A549 treated with CORT108297 at 1 μM for 4 hours (cell line): ENCODE measurements at places on chromosomes 5 and 9. TPM values are rescaled to one million over a fixed set of nuclear protein-coding genes. Genes with fewer than 3 reads are reported as not detected.

The ZNF474 gene
- 0.13 to 0.34 TPM (median 0.24 TPM) in 5 replicates for total RNA-seq

The MSX2 gene
- 3.8 to 5.5 TPM (median 5.0 TPM) in 5 replicates for total RNA-seq

The SLC36A3 gene
- total RNA-seq = not detected in 5 replicates

The HRCT1 gene
- total RNA-seq = 0.12 to 0.38 TPM (median 0.23 TPM) in 5 replicates

The PELO gene
- total RNA-seq = 17.3 to 21.1 TPM (median 19.1 TPM) in 5 replicates

The ZNF300 gene
- 2.3 to 2.8 TPM (median 2.7 TPM) in 5 replicates for total RNA-seq

The KCNIP1 gene
- not detected in 5 replicates for total RNA-seq

The FGF18 gene
- 0.46 to 0.62 TPM (median 0.55 TPM) in 5 replicates for total RNA-seq

The GIN1 gene
- total RNA-seq = 3.2 to 10.1 TPM (median 4.3 TPM) in 5 replicates

The B4GALT1 gene
- 153 to 203 TPM (median 182 TPM) in 5 replicates for total RNA-seq

The ACER2 gene
- 2.0 to 3.2 TPM (median 2.5 TPM) in 5 replicates for total RNA-seq

The ARID3C gene
- total RNA-seq = 0.15 to 0.25 TPM (median 0.24 TPM) in 4 of 5 replicates, not detected in the other

The SH3TC2 gene
- total RNA-seq = 0.35 to 0.58 TPM (median 0.36 TPM) in 5 replicates

The TLX3 gene
- not detected in 5 replicates for total RNA-seq

The MYMK gene
- total RNA-seq = not detected in 5 replicates

The SPATA9 gene
- not detected in 5 replicates for total RNA-seq

The LECT2 gene
- not detected in 5 replicates for total RNA-seq

The PCDHAC2 gene
- total RNA-seq = 2.9 to 3.6 TPM (median 3.2 TPM) in 5 replicates

The C9orf50 gene
- 0.10 to 0.12 TPM in 2 of 5 replicates, not detected in the others for total RNA-seq

The N4BP3 gene
- 0.87 to 1.5 TPM (median 1.3 TPM) in 5 replicates for total RNA-seq

The RNF180 gene
- total RNA-seq = 0.30 to 0.46 TPM (median 0.39 TPM) in 5 replicates

The FOXD4L4 gene
- 0.04 to 0.14 TPM (median 0.08 TPM) in 4 of 5 replicates, not detected in the other for total RNA-seq

The DIRAS2 gene
- total RNA-seq = 0.01 to 0.07 TPM (median 0.02 TPM) in 3 of 5 replicates, not detected in the others

The CCDC171 gene
- total RNA-seq = 0.30 to 0.51 TPM (median 0.35 TPM) in 5 replicates

The C9orf153 gene
- 0.09 to 0.46 TPM (median 0.18 TPM) in 5 replicates for total RNA-seq

The DAPK1 gene
- total RNA-seq = 12.7 to 19.8 TPM (median 16.6 TPM) in 5 replicates

The BARX1 gene
- total RNA-seq = 8.0 to 13.1 TPM (median 11.4 TPM) in 5 replicates

The LRRTM2 gene
- not detected in 5 replicates for total RNA-seq

The IL3 gene
- total RNA-seq = not detected in 5 replicates
